Stimulated activated CD8-positive, alpha-beta memory T cell treated with anti-CD3 and anti-CD28 coated beads, Interleukin-4, amount 100 ng/mL, for 1 hour (primary cell): ENCODE measurements at places on chromosomes 2 and 18.

GRCh38 chr2:33126958-33127357 lies 180.2 kb downstream of the LTBP1 start:
- no peak for DNase-seq

- no peak for DNase-seq
Observed at GRCh38 chr2:86686905-86687304, 33.2 kb upstream of the RMND5A start.

- no peak for DNase-seq
Observed at GRCh38 chr2:203688798-203689197, 17.6 kb upstream of the CD28 start.

- peak; percentile 36 for DNase-seq
Observed at GRCh38 chr2:109031476-109032228, 42.6 kb upstream of the EDAR start.

DNA sequence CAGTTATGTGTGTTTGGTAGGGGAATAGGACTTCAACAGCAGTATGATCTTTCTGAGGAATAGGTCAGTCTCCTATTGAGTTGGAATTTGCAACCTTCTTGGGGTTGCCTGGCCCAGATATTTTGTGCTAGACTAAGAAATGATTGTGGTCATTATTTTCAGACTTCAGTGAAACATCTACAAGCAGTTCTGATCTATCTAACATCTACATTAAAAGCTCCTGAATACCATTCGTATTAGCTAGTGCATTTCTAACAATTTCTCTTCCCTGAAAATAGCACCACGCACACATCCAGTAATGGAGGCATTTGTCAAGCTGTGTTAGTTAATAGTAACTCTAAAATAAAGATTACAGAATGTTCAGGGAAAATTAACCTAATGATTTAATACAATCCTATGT lies 179.3 kb downstream of the FIGN start:
- DNase-seq, result no peak

DNA sequence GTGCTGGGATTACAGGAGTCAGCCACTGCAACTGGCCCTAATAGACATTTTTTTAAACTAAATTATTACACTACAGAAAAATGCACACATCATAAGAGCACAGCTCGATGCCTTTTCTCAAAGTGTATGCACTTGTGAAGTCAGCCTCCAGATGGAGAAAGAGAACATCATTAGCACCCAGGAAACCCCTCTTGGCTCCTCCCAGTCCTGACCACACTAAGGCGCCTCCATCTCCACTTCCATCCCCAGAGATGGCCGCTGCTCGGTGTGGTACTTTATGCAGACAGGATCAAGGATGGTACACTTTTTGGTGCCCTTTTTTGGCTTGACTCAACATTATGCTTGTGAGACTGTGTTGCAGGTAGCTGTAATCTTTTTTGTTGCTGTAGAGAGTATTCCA lies 34.8 kb downstream of the RRM2 start:
- DNase-seq, result no peak

DNA sequence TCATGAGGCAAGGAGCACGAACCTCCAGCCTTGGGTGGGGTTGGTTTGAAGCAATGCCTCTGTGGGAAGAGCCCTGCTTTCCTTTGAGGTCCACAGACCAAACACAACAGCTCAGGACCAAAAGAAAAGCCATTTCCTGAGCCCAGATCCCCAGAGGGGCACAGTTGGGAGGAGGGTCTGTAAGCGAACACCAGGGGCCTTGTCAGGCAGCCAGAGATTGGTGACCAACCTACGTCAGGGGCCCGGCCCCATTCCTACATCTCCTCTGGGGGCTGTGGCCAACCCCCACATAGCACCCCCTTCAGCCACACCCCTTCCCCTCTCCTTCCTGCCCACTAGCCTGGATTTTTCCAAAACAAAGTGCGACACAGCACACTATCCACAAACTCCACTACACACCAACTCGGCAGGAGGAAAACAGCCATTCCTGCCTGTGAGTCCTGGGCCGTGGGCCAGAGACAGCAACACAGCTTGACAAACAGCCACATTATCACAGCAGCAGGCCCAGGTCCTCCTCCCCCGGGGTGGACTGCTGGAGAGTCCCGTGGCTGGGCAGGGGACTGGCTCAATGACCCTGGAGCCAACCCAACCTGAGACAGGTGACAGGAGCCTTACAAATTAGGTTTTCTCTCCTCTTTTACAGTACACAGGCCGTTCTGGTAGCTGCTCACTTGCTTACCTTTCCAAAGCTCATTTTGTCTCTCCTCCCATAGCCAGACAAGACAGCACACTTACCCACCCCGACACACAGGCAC lies 98.8 kb downstream of the TNS1 start:
- DNase-seq, result no peak

DNA sequence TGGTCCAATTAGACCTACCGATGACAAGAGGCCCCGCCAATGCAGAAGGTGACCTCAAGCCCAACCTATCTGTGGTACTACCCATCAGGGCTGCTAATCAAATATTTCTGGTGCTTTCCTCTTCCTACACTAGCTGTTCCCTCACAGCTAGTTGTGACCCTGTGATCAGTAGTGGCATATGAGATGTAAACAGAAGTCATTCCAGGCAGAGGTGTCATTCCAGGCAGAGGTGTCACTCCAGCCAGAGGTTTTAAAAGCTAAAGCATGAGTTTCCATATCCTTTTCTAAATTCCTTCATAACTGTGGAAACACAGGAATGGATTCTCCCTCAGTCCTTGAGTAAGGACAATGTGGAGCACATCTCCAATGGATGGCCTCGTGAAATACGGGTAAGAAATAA lies 110.9 kb upstream of the DNAJC10 start:
- DNase-seq, result no peak

- DNase-seq, result no peak
Observed at GRCh38 chr18:13461936-13462335, 243.4 kb downstream of the LDLRAD4 start.

DNA sequence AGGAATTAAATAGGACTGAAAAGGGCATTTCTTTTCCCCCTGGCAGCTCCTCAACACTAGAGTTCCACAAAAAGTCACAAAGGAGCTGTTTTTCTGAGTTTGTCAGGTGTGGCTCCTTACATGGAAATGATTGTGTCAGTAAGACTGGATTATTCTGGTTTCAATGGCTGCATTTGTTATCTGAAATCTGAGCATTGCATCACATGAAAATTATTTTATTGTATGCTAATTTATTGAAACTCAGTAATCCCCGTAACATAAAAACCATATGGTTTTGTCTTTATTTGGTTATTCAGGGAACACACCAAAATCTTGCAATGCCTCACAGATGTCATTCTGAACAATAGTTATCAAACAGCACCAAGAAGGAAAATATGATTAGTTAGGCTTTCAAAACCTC lies 439.7 kb upstream of the TNP1 start:
- DNase-seq, result no peak

DNA sequence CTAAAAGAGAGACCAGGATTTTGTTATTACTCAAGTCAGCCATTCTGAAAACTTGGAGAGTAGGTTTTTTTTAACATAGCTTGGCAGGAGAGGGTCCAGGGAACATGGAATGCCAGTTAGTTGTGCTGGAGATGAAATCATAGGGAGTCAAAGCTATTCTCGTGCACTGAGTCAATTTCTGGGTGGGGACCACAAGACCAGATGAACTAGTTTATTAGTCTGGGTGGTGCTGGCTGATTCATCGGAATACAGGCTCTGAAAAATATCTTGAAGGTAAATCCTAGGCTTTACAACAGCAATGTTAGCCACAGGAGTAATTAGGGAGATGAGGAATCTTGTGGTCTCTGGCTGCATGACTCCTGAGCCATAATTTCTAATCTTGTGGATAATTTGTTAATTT lies 921.4 kb downstream of the TRIB2 start:
- DNase-seq, result no peak

- no peak for DNase-seq
Observed at GRCh38 chr2:49598231-49598630, 443.9 kb upstream of the FSHR start.

DNA sequence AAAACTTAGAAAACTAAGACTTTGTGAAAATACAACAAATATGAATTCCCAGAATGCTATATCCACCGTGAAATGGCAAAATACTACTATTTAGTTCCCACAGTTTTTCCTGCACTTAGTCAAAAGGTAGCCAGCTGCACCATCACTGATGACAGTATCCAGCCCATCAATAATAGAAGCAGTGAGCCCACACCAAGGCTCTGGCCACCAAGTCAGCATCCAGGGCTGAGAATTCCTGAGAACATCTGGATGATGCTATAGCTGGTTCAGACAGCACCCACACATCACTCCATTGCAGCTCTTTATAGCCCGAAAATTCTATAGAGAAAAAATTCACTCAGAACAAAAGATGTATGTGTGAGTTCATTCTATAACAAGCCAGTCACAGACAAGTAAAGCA lies 159.1 kb upstream of the SPATS2L start:
- no peak for DNase-seq

DNA sequence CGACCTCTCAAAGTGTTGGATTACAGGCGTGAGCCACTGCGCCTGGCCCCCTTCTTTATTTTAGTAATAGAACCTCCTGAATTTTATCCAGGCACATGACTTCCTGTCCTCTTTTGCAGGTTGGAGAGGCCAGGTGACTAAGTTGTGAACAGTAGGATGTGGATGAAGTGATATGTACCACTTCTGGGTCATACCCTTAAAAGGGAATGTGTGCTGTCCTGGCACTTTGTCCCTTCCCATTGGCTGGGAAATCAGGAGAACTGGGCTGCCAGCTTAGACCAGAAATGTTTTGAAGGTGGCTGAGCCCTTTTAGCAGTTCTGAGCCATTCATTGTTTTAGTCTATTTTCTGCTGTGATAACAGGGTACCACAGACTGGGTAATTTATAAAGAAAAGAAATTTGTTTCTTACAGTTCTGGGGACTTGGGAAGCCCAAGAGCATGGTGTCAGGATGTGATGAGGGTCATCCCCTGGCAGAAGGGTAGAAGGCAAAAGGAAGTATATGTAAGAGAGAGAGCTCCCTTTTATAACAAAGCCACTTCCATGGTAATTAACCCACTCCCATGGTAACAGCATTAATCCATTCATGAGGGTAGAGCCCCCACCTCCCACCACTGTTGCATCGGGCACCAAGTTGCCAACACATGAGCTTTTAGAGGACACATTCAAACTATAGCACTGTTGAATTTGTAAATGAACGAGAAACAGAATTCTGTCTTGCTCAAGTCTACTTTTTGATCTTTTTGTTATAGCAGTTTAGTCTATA lies 79.1 kb downstream of the TTC27 start:
- DNase-seq, result no peak

DNA sequence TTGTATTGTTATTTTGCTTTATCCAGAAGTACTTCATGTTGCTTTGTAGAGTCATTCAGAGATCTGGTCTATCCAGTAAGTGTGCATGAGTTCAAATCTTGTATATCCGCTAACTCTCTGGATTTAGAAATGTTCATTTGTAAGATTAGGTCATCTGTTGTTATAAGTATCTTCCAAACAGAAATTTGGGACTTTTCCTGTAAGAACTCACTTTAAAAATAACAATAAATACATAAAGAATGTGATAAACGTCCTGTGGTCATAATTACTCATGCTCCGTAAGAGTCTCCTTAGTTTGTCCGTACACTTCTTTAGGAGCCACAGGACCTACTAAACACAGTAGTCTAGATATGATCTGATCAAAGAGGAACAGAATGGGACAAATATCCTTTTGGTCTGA lies 699.9 kb upstream of the SLC8A1 start:
- DNase-seq, result no peak

GRCh38 chr2:127504552-127505430 lies 21.5 kb downstream of the IWS1 start:
- DNase-seq, result no peak

DNA sequence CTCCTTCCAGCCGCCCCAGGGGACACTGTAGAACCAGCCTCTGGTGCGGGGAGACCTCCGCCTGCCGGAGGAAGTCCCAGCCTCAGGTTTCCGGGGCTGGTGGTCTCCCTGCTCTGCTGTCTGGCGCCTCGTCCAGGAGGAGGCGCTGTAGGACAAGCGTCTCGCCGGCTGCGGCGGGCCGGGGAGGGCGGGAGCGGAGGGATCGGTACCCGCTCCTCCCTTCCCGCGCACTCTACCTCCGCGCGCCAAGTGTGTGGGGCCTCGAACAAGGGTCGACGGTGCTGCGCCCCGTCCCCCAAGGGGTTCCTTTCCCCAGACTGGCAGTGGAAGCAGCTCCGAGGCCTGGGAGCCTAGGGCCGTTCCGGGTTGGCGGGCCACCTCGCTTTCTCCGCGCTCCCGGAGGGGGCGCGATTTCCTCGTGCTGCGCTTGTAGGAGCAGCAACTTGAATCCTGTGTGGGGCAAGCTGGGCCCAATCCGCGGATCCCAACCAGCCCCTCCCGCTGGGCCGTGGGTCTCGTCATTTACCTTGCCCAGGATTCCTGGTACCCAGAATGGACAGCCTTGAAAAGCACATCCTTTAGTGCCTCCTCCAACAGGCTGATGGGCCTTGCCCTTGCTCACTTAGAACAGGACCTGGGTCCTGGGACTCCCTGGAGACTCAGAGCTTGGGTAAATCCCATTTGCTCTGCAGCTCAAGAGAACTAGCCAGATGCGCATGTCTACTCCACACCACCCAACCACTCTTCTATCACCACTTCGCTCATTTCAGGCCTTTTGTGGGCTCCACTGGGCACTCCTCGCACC lies 10.6 kb upstream of the HOXD4 start:
- DNase-seq, result peak; percentile 32

DNA sequence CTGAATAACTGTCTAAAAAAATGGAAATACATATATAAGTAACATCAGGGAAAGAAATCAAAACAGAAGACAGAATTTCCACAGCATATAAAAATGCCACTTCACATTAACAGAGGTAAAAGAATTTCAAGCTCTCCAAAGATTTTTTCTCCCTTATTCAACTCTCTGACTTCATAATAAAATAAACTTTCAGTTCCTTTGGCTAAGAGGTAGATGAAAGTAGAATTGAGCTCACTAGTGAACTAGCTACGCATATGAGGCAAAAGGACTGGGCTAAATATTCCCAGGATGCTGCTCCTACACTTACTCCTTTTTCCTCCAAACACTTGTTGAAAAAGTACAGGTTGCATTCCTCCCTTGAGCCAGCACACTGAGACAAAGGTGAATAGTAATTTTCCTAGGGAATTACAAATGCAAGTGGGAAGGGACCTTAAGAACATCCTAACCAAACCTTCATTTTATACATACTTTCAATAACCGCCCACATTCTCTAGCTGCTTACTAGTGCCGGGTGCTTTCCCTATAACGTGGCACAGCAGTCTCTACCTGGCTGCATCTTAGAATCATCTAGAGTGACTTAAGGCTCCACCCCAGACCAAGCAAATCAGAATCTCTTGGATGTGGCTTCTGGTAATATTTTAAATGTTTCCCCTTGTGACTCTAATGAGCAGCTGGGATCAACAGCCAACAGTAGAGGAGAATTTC lies 136.6 kb downstream of the MTCL1 start:
- no peak for DNase-seq
